ENCODE measurements at places on chromosomes 11 and 22. TPM values are rescaled to one million over a fixed set of nuclear protein-coding genes. Genes with fewer than 3 reads are reported as not detected.

- DNase-seq = no peak
Observed at GRCh38 chr11:7347611-7348431, 96.1 kb downstream of the SYT9 start.

DNA sequence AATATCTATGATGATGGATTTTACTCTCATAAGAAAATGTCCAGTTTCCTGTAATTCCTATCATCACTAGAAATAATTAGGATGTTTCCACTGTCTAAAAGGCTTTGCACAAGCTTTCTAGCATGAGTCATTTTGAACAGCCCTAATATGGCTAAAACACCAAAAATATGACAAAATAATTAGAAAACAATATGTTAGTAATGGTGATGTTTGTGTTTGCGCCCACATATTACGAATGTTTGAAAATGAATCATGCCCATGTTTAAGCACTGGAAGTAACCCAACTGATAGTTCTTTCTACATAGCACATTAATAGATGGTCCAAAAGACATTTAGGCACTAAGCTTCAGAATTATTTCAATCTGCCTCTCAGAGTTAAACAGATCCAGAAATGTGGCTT, 96.0 kb downstream of the TRPC6 start:
- DNase-seq = no peak

DNA sequence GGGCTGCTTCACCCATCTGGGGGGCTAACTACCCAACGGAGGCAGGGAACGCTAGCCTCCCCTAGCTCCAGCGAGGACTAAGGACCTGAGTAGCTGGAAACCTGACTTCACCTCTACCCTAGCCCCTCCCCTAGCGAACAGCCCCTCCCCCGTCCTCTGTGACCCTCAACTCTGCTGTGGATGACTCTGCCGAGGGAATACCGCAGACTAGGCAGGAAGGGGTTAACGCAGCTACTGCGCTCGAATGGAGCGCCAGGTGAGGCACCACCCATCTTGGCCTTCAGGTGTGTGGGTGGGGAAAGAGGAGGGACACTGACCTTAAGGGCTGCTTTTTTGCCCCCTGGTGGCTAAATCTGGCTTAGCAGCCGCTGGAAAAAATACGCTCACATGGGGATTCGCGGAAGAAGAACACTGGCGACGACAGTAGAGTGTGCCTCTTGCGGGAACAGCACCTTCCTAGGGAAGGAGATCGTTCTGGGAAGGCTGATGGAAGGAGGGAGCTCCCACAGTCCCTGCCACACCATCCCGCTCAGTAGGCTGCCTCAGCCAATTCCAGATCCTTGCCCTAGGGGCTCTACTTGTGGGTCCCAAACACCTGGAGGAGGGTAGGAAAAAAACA, 4.5 kb upstream of the BCL9L start:
- peak; percentile 93 for DNase-seq

DNA sequence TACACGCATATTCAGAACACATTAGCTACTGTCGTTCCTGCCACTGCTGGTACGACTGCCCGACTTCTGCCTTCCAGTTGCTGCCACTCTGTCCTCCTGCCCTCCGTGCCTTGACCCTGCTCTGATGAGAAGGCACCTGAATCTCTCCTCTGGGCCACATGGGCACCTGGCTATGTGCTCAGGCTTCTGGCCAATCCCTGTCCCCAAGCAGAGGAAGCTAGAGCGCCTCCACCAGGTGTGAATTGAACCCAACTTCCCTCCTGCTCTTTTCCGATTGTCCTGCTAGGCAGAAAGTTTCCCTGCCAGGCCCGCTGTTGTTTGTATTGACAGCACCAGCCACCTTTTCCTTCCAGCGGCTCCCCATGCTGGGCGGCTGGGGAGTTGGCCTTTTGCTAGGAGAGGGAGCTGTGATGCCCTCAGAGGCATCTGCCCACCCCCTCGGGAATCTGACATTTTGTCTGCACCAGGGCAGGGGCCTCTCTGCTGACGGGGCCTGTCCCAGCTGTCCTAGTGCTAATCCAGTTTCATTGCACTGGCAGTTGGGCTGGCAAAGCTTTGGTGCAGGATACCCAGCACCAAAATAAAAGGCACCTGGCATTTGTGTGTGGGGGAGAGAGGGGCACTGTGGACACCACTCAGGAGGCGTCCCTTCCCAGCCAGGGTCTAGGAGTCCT, 118.0 kb downstream of the GRIK4 start:
- DNase-seq = no peak

DNA sequence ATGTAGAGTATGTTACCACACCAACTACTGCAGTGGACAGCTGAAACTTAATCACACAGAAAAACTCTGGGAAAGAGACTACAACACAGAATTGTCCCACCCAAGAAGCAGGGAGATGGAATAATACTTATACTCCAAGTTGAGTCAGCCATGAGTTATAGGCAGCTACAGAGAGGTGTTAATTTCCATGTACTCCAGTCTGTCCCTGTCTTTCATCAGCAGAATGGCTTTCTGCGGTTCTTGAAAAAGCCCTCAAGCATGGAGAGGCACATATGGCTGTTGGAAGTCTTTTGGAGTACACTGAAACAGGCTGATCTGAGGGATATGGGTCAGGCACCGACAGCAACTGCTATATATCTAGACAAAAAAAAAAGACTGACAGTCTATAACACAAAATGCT, 219.5 kb downstream of the DLG2 start:
- DNase-seq = no peak

- DNase-seq = no peak
Observed at GRCh38 chr11:131888230-131888855, 517.9 kb downstream of the NTM start.

GRCh38 chr11:17568944-17569343, 21.9 kb downstream of the OTOG start:
- no peak for DNase-seq

- no peak for DNase-seq
Observed at GRCh38 chr11:18310800-18311340, 11.1 kb downstream of the HPS5 start.

GRCh38 chr11:22749536-22749935, 80.1 kb downstream of the SVIP start:
- no peak for DNase-seq

DNA sequence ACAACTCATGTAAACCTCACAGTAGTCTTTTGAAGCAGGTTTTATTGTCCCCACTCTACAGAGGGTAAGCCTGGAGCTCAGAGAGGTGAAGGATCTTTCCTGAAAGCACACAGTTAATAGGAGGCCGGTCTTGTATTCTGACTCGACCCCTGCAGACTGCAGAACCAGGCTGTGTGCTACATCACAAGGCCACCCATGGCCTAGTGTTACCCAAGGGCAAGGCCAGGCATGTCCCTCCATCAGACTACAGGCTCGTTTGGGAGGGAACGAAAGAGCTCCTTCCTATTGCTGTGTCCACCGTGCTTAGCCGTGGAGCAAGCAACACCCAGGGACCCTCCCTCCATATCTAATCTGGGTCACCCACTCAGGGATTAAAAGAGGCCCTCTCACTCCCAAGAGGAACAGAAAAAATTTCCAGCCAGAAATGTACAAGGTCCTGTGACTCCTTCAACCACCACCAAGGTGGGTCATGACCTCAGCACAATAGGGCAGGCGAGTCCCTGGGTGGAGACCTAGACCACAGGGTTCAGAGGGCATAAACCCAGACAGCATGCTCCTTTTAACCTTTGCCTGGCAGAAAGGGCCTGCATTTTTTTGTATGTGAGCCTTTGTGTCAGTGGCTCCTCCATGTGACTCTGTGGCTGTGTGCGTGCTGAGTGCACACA, 6.3 kb upstream of the SMIM35 start:
- no peak for DNase-seq

The RTN4R gene
- 3.4 TPM for polyA plus RNA-seq

DNA sequence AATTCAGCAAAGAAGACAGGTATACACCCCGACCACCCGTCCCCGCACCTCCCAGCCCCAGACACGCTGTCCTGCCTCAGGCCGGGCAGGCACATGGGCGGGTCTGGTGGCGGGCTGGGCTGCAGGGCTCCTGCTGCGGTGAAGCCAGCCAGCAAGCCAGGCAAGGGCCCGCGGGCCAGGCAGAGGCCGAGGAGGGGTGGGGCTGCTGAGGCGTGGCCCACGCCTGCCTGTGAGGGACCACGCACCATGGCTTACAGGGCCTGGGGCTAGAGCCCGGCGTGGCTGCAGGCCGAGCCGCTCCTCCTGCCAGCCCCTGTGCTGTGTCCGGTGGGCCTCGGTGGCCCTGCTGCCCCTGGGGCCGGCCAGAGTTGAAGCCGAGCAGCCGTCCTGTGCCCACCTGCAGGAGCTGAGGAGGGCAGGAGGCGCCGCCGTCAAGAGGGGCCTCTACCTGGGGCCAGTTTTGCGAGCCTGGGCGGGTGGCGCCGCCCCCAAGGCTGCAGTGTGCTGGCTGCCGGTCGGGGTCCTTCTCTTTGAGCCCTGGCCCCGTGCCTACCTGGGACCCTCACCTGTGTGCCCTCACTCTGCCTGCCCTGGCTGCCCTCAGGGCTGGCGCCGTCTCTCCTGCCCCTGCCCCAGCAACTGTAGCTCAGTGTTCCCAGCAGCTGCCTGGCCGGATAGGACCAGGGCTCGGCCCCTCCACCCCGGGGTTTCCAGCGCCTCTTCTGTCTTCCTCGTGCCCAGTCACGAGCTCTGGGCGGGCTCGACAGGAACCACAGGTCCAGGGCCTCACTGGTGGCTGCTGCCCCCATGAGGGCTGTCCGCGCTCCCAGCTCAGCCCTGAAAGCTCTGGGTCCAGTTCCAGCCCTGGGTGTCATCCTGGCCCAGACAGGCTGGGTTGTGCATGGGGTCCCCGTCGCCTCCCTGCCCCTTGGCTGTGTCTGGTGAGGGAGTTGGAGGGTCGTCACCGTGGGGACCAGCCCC, 38.4 kb downstream of the MOB2 start:
- DNase-seq = no peak

DNA sequence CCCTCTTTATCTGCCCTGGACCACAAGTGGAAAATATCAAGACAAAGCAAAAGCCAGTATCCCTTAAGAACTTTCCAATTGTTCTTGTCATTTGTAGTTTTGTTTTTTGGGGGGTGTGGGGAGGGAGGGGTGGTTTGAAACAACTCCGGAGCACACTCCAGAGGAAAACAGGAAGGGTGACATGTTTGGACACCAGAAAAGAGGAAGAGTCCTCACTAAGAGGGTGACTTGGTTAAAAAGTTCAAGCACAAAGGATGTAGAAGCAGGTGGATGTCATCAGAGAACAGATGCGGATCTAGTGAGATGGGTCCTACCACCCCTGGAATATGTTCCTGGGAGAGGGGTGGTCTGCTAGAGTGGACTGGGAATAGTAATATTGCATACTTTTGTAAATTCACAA, 25.8 kb downstream of the ADAMTS8 start:
- DNase-seq = no peak

DNA sequence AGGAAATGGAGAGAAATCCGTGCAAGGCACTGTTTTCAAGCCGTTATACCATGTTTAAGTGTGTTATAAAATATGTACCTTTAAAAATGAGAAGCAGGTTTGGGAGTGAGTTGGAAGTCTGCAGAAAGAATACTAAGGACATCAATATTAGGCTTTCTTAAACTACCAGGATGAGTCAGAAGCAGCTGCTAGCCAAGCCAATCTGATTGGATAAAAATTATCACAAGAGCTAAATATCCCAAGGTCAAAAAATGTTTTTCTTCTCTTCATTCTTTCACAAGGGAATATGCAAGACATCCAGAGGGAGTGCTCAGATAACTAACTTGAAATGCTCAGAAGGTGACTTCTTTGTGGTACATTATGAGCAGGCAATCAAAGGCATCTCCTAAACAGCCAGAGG, 19.3 kb upstream of the CKAP5 start:
- DNase-seq = no peak

GRCh38 chr11:66112601-66113499, 42.8 kb downstream of the PACS1 start:
- no peak for DNase-seq

GRCh38 chr11:60764879-60765278, 8.2 kb downstream of the MS4A15 start:
- no peak for DNase-seq

DNA sequence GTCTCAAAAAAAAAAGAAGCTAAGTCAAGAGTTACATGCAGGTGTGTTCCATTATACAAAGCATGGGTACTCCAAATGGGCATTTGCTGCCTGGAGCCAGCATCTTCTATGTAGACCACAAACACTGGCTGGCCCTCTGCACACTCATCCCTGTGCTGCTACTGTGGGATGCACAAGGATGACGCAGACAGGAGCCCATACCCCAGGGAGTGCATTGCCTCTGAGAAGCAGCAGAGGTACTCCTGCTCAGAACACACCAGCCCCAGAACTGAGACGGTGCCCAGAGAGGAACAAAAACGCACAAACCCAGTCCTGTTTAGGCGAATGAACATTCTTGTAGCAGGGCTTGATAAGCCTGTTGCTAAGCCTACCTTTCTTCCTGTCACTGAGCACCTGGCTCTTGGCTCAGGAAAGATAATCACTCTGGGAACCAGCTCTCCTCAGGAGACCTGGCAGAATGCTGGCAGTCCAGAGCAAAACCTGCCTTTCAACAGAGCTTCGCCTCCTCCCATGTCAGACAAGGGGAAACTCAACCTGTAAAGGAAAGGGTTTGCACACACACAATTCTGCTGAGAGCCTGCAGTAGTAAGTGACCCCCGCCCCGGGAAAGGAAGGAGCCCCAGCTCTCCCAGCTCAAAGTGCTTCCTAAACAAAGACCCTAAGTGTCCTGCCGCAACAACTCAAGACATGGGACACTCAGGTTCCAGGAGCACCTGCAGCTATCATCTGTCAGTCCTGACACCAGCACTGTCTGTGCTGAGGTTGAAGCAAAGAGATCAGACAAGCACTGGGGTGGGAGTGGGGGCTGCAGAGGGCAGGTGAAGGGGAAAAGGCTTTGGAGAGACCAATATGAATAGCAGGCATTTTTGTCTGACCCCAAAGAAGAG, 145.7 kb downstream of the TENM4 start:
- DNase-seq = no peak

- DNase-seq = no peak
Observed at GRCh38 chr11:34308049-34308912, 49.5 kb downstream of the ABTB2 start.

The MPPED1 gene
- polyA plus RNA-seq = 1.2 TPM

DNA sequence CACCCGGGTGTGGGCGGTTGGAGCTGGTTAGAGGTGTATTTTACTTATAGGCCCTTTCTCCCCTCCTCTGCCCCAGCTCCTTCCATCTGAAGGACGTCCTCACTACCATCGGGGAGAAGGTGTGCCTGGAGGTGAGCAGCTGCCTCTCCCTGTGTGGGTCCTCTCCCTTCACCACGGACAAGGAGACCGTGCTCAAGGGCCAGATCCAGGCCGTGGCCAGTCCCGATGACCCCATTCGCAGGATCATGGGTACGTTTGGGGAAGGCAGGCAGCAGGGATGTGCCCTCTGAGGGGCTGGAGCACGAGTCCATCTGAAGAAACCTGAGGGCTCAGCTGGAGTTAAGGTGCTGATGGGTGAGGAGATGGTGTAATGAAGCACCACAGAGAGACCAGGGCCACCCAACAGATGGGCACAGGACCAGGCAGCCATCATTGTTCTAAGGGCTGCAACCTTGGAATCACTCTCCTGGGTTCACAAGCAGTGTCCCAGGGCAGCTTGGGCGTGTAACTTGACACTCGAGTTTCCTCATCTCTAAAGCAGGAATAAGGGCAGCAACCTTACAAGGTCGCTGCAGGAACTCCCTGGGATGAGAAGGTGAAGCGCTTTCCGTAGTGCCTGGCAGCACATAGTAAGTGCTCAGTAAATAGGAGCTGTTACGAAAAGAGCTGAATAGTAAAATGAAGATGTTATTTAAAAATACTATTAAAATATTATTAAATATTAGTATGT, 29.4 kb downstream of the TCP11L1 start:
- no peak for DNase-seq

- peak; percentile 35 for DNase-seq
Observed at GRCh38 chr11:99069856-99070444, 49.2 kb downstream of the CNTN5 start.

The SLC7A4 gene
- 1.5 TPM for polyA plus RNA-seq

- DNase-seq = peak; percentile 88
Observed at GRCh38 chr11:72821920-72822799, 7.9 kb downstream of the ATG16L2 start.
